Natural killer cell (primary cell): ENCODE measurements at places on chromosomes 12 and 14. TPM values are rescaled to one million over a fixed set of nuclear protein-coding genes. Genes with fewer than 3 reads are reported as not detected.

Gene LRRC9
- not detected for total RNA-seq

Gene FAM186B
- 0.85 TPM for total RNA-seq

Gene CDC42BPB
- 2.3 TPM for total RNA-seq

Gene WNT5B
- not detected for total RNA-seq

Gene TDRD9
- 2.2 TPM for total RNA-seq

- no peak for DNase-seq
Observed at GRCh38 chr14:105187116-105187515, 6.0 kb upstream of the NUDT14 start.

DNA sequence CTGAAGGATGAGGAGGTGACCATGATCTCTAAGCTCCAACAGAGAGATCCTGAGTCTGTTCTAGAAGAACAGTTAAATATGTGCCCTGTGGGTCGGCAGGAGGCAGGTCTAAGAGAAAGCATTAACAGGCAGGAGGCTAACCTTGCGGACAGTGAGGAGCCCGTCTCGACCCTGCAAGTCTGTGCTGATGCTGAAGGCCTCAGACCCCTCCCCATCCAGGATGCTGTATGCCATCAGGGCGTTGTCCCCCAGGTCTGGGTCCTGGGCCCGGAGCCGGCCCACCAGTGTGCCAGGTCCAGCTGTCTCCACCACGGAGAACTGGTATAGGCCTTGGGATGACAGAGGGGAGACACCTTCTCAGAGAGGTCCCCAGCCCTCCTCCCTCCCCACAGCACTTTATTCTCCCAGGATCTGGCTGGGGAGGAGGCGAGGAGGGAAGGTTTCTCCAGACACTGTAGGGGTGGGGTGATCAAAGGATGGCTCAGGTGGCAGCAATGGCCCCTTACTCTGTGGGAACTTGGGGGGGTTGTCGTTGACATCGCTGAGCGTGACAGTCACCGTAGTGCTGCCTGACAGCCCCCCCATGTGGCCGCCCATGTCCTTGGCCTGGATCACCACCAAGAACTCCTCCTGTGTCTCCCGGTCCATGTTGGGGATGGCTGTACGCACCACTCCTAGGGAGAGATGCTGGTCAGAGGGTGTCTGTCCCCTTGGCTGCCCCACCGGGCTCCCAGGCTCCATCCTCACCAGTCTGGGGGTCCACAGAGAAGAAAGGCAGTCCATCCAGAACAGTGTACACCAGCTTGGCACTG, 3.1 kb downstream of the CDH24 start:
- DNase-seq, result peak; percentile 57

GRCh38 chr12:130639476-130640424, 76.3 kb downstream of the RIMBP2 start:
- no peak for DNase-seq

GRCh38 chr14:92105893-92106142, 564 bp downstream of the ATXN3 start:
- DNase-seq, result peak; percentile 53

DNA sequence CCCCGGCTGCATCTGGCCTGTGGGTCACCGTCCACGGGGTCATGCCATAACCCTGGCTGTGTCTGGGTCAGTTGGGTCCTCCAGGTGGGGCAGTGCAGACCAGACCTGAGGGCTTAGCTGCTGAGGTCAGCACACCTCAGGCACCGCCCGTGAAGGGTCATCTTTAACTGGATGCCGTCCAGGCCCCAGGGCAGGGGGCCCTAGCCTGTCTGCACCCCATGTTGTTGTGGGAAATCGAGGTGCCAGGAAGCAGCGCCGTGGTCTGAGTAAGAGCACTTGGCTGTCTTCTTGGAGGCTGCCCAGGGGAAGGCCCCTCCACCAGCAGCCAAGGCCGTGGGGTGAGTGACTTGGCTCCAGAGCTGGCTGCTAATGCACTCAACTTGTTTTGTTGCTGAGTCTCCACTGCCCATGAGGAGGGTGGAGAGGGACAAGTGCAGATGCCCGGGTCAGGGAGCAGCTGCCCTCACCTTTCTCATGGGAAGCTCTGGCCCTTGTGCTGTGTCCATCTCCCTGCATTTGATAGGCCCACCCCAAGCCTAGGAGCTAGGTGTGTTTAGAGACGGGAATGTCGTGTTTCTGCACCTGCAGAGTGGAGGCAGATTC, 317.2 kb downstream of the TMEM121 start:
- no peak for DNase-seq
